Stomach (tissue), 19 donors: ENCODE measurements at places on chromosomes 11 and 22.

- DNase-seq = no peak
Measured at GRCh38 chr22:45781966-45782365, 110.3 kb downstream of the ATXN10 start.

- DNase-seq = peak; percentile 38
Measured at GRCh38 chr11:114115451-114115928, 56.0 kb downstream of the ZBTB16 start.

DNA sequence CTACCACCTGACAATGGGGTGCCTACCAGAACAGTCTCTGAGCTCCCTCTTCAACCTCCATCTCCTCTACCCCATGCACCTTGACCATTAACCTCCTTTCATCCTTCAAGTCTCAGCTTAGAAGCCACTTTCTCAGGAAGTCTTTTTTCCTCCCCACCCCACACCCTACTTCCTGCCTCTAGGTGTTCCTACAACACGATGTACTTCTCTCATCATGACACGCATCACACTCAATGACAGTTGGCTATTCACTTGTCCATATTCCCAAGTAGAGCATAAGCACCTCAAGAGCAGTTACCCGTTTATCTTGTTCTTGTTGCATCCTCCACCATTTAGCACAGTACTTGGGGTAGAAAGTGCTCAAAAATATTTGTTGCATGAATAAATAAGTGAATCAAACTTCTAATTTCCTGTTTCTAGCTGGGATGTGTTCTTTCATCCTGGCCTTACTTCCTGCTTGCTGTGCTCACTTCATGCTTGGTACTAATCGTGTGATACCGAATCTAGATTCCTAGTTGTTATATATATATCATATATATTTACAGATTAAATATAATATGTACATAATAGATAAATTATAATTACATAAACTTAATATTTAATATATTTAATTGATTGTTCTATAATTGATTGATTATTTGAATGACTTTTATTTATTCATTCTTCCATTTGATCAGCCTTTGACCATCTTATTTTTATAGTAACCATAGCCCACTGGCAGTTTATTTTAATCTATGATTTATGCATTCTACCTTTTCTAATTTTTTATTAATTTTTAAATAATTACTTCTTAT, 177.5 kb upstream of the TMEM45B start:
- DNase-seq = no peak

GRCh38 chr11:112579282-112579681, 318.6 kb upstream of the PLET1 start:
- no peak for DNase-seq

DNA sequence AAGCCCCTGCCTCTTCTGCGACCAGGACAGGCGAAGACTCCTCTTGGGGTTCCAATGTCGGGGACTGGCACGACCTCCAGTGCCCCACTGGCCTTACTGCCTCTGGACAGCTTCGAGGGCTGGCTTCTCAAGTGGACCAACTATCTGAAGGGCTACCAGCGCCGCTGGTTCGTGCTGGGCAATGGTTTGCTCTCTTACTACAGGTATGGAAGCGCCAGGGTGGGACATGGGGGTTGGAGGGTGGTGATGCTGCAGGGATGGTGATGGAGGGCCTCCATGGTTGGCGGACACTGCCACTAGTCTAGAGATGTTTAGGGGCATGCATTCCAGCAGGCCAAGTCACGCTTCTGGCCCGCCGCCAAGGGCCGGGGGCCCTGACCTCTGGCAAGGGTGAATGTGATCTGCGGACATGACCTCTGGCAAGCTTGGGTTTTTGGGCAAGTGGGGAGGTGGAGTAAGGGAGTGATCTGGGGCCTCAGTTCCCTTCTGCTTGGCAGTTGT, 727 bp downstream of the OSBP2 start:
- no peak for DNase-seq

GRCh38 chr11:85685820-85686459, at the start of gene CCDC89:
Gene CCDC89, minus strand, starts transcription at chr11:85686195. Its CDS starts 65 bp downstream, at chr11:85686130.
- DNase-seq = peak; percentile 94

GRCh38 chr11:13963949-13964770, 1.6 kb downstream of the SPON1 start:
- peak; percentile 66 for DNase-seq

DNA sequence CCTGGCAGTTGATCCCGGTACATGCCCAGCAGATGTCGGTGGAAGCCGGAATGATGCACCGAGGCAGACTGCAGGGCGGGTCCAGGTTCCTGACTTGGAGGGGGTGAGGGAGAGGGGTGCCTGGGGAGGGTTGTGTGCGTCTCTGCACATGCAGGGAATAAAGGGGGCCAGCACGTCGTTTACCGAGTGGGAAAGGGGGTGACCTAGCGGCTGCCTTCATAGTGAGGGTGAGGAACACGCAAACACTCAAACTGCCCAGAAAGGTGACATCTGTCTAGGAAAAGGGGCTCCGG, 801.7 kb downstream of the TBC1D22A start:
- DNase-seq = no peak

GRCh38 chr22:49693848-49694247, 133.8 kb downstream of the BRD1 start:
- peak; percentile 16 for DNase-seq

DNA sequence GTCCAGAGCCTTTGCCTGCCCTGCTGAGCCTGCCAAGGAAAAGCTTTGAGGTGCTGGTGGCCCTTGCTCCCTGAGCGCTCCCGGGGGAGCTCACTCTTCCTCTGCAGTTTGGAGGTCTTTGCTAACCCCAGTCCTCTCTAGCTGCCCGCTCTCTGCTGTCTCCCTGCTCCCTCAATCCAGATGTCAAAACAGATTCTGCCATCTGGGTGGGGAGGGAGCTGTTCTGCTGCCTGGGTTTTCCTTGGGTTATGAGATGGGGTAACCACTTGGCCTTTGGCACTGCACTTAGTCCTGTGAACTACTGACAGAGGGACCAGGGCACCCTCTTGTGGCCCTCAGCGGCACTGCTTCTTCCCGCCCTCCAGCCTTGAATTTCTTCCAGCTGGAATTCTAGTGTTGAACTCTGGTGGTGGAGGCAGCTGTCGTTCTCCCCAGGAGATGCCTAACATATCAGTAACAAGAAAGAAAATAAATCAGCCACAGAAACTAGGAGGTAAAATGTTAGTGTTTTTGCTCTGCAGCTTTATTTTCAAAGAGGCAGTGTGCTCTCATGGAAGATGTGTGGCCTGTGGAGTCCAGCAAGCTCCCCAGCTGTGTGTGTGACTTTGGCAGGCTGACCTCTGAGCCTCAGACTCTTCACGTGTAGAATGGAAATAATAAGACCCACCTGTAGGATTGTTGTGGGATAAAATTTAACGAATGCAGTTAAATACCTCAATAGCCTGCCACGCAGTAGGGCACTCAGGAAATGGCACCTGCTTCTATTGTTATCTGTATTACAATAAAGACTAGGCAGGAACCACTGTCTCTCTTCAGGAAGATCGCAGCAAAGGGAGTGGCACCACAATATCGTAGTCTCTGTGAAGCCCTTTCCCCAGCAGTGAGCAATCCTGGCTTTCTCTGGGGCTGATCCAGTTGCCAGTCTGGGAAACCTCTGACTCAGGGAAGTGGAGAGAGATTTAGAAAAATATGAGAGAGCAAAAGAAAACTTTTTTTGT, 23.4 kb downstream of the ARFGAP2 start:
- DNase-seq = peak; percentile 92

DNA sequence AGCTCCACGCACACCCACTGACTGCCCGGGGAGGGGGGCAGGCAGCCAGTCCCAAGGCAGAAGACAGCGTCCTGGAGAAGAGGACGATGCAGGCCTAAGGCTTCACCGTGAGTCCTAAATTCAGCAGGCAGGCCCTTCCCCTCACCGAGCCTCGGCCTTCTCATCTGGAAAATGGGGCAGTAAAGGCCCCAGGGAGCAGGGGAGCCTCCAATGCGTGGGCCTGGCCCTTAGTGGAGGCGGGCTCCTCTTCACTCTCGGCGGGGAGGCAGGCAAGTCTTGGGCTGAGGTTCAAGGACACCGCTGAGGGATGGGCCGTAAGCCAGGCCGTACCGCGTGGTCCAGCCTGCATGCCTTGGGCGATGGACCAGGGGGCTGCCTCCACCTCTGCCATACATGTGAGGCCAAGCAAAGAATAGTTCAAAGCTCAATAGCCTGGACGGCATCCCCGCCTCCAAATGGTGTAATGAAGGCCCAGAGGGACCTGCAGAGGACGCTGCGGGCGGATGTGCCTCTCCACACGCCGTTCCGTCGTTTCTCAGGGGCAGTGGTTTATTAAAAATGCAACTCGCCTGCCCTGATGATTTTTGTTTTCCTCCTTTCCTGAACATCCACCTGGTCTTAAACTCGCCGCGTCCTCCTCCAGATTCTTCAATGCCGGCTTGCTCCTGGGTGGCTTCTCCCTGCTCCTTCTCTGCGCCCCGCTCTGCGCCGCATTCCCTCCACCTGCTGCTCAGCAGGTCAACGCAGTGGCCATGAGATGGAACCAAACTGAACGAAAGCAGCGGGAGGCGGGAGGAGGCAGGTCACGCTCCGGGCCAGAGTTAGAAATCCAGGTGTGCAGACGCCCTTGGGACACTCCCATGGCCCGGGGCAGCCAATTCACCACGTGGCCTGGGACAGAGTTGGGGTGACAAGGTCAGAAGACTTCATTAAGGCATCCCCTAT, 627.8 kb downstream of the TBC1D22A start:
- no peak for DNase-seq

GRCh38 chr22:19806213-19807160, 45.9 kb downstream of the TBX1 start:
- DNase-seq = peak; percentile 90

DNA sequence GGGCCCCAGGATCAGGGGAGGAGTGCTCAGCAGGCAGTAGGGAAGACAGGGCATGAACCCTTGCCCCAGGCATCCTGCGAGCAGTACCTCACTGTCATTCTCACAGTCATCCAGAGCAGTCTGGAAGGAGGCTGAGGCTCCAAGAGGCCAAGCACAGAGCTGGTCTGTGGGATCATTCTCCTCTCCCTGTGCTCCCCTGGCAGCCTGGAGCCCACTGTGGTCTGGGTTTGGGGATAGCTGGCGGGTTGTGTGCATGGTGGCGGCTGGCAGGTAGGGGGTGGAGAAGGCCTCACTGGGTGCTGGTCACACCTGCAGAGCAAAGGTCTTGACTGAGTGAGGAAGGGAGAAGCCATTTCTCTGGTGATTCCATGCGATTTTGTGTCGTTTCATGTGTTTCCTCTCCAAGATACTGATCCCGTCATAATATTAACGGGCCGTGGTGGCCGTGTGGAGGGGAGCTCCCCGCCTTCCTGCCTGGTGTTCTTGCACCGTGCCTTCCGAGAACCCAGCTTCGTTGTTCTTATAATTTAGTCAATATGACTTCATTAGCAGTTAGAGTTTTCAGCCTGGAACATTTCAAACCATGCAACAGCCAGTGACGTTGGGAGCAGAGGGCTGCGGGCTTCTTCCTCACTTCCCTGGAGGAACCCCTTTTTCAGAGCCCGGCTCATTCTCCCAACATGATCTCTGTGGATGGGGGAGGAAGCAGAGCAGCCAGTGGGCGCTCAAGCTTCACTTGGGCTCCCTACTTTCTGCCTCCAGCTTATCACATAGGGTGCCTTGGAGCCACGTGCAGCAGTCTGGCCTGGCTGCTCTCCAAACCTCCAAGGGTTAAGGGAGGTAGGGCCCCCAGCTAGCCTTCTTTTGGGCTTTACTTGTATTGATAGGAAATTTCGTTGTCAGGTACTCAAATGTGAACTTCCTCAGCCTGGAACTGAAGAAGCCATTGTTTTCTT, 20.8 kb upstream of the ADORA2A start:
- DNase-seq = peak; percentile 23

DNA sequence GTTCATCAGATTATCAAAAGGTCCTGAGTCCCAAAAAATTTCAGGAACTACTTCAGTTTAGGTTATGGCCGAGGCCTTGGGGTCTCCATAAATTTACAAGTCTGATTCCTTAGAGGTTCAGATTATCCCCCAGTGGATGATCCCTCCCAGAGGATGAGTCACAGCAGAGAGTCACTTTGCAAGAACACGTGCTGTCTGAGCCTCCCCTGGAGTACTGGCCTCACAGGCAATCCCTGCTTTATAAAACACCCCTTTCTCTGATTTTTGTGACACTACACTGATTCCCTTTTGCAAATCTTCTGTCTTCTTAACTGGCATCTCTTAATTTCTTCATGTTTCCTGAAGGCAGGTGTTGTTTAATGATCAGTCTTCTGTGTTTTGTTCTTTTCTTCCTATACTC, 45.3 kb downstream of the CCDC34 start:
- no peak for DNase-seq
